ENCODE measurements at places on chromosomes 3 and 15. TPM values are rescaled to one million over a fixed set of nuclear protein-coding genes. Genes with fewer than 3 reads are reported as not detected.

The ZBBX gene
- 0.24 TPM for polyA plus RNA-seq

The LARP6 gene
- 6.2 TPM for polyA plus RNA-seq

The CD200R1 gene
- polyA plus RNA-seq = 1.7 TPM

The CTXN2 gene
- 0.10 TPM for polyA plus RNA-seq

The PAQR5 gene
- 3.4 TPM for polyA plus RNA-seq

DNA sequence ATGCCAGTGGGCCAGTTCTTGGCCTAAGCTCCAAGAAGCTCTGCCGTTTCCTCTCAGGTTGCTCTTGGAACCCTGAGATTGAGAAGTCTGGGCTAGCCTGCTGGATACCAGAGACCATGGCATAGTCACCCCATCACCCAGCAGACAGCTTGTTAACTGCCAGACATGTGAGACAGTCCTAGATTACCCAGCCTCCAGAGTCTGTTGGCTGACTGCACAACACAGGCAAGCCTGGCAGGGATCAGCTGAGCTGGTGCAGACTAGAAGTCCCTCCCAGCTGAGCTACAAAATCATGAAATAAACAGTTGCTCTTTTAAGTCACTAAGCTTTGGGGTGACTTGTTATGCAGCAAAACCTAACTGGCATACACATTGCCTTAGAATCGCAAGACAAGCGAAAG lies 5.2 kb downstream of the ANAPC13 start:
- no peaks in the 10 kb centered on the region for H3K27me3 ChIP-seq
- H3K4me3 ChIP-seq = no peak overlapping the region
- H3K4me1 ChIP-seq = peaks cover 5% of the 10 kb centered on the region
- no peak overlapping the region for H3K27ac ChIP-seq
- no peak for DNase-seq

DNA sequence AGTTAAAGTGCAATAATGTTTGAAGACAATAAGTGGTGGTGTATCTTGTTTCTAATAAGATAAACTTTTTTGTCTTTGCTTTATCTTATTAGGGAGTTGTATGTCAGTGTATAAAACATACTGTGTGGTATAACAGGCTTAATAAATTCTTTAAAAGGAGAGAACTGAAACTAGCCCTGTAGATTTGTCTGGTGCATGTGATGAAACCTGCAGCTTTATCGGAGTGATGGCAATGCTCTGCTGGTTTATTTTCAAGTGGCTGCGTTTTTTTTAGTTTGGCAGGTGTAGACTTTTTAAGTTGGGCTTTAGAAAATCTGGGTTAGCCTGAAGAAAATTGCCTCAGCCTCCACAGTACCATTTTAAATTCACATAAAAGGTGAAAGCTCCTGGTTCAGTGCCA lies 2.7 kb downstream of the RPL15 start:
- peaks cover 13% of the 10 kb centered on the region for H3K4me1 ChIP-seq
- no peaks in the 10 kb centered on the region for H3K27me3 ChIP-seq
- peaks cover 18% of the 10 kb centered on the region for H3K36me3 ChIP-seq
- DNase-seq = no peak

GRCh38 chr3:32570421-32571191 lies at the start of gene DYNC1LI1:
Gene DYNC1LI1 (minus strand): TSS chr3:32570858. CDS start chr3:32570770, 88 bp downstream.
- H3K4me3 ChIP-seq = peak within 1 kb of the TSS; percentile 91
- H3K27me3 ChIP-seq = no peaks in the 10 kb centered on the region
- peaks cover 3% of the 10 kb centered on the region for H3K4me1 ChIP-seq

GRCh38 chr3:106332129-106332528 lies 463.3 kb upstream of the CBLB start:
- H3K27ac ChIP-seq = no peak overlapping the region
- no peaks in the 10 kb centered on the region for H3K27me3 ChIP-seq
- no peaks in the 10 kb centered on the region for H3K36me3 ChIP-seq
- no peak for DNase-seq

DNA sequence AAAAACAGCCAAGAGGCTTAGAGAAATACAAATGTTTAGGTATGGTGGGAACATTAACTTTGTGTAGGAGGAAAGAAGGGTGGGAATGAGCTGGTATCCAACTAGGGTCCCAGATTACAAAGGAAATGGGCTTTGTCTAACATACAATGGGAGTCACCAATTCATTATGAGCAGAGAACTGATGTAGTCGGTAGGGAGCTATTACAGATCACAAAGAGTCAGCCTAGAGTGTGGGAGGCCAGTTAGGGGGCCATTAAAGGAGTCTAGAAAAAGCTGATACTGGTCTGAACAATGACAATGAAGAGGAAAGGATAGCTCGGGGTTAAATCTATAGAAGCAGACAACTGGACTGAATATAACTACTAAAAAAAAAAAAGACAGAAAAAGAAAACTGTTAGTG lies 15.5 kb downstream of the ANO10 start:
- no peak overlapping the region for H3K4me3 ChIP-seq
- H3K27ac ChIP-seq = no peak overlapping the region
- no peak for DNase-seq
- H3K4me1 ChIP-seq = peaks cover 3% of the 10 kb centered on the region
- H3K27me3 ChIP-seq = no peaks in the 10 kb centered on the region

All from large intestine (tissue), 12 donors.